ENCODE measurements at places on chromosomes 4 and X. TPM values are rescaled to one million over a fixed set of nuclear protein-coding genes. Genes with fewer than 3 reads are reported as not detected.

- H3K27ac ChIP-seq = no peak overlapping the region
- H3K4me1 ChIP-seq = no peaks in the 10 kb centered on the region
- no peaks in the 10 kb centered on the region for H3K27me3 ChIP-seq
- no peak for DNase-seq
- H3K36me3 ChIP-seq = no peaks in the 10 kb centered on the region
- no peak overlapping the region for H3K4me3 ChIP-seq
Measured at GRCh38 chrX:17923546-17923945, 62.4 kb upstream of the RAI2 start.

DNA sequence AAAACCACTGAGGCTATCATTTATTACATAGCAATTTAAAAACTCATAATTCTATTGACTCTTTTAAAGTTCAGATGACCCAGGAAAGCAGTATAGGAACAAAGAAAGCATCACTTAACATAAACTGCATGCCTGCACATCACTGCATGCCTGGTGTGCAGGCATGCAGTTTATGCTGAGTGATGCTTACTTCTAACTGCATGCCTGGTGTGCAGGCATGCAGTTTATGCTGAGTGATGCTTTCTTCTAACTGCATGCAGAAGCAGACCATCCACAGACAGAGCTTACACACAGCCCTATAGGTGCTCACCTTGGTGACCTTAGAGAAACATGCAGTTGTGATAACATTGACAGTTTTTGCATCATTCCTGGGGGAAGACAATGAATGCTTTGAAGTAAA is 17.0 kb downstream of the SDAD1 start:
- peaks cover 40% of the 10 kb centered on the region for H3K36me3 ChIP-seq
- no peak overlapping the region for H3K4me3 ChIP-seq
- H3K4me1 ChIP-seq = no peaks in the 10 kb centered on the region
- no peaks in the 10 kb centered on the region for H3K27me3 ChIP-seq

The TLR7 gene
- total RNA-seq = not detected

- H3K36me3 ChIP-seq = no peaks in the 10 kb centered on the region
- DNase-seq = no peak
- H3K4me3 ChIP-seq = no peak overlapping the region
- peaks cover 29% of the 10 kb centered on the region for H3K27me3 ChIP-seq
- no peak overlapping the region for H3K27ac ChIP-seq
Measured at GRCh38 chr4:27081675-27082586, 221.3 kb downstream of the STIM2 start.

The MAGEA10 gene
- not detected for total RNA-seq

The SPIN2A gene
- 0.26 TPM for total RNA-seq

The EIF2S3 gene
- 503 TPM for total RNA-seq

DNA sequence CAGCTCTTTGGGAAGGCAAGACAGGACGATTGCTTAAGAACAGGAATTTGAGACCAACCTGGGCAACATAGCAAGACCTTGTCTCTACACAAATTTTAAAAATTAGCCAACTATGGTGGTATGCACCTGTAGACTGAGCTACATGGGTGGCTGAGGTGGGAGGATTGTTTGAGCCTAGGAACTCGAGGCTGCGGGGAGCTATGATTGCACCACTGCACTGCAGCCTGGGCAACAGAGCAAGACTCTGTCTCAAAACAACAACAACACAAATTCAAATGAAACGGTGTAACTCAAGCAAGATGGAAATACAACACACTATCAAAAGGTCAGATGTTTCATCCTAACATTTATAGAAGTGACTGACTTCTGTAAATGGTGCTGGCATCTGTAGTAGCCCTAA is 37.1 kb downstream of the XG start:
- no peak overlapping the region for H3K4me3 ChIP-seq
- H3K27ac ChIP-seq = no peak overlapping the region
- H3K27me3 ChIP-seq = no peaks in the 10 kb centered on the region
- H3K4me1 ChIP-seq = peaks cover 5% of the 10 kb centered on the region
- H3K36me3 ChIP-seq = no peaks in the 10 kb centered on the region

GRCh38 chr4:71237641-71238040 is 101.2 kb upstream of the SLC4A4 start:
- no peak overlapping the region for H3K27ac ChIP-seq
- no peak overlapping the region for H3K4me3 ChIP-seq
- no peaks in the 10 kb centered on the region for H3K27me3 ChIP-seq
- no peak for DNase-seq

The KDR gene
- 2.4 TPM for total RNA-seq

- DNase-seq = no peak
- H3K4me3 ChIP-seq = no peak within 1 kb of the TSS
- H3K27me3 ChIP-seq = no peaks in the 10 kb centered on the region
- H3K36me3 ChIP-seq = no peaks in the 10 kb centered on the region
- no peaks in the 10 kb centered on the region for H3K4me1 ChIP-seq
Measured at GRCh38 chr4:73435984-73436383, at the start of gene AFP. TSS of gene AFP (plus strand) at chr4:73436221. CDS start at chr4:73436263, 42 bp downstream.

GRCh38 chrX:16185725-16186136 is 18.4 kb downstream of the MAGEB17 start:
- no peak overlapping the region for H3K27ac ChIP-seq
- no peaks in the 10 kb centered on the region for H3K27me3 ChIP-seq
- no peaks in the 10 kb centered on the region for H3K36me3 ChIP-seq
- peaks cover 14% of the 10 kb centered on the region for H3K4me1 ChIP-seq
- no peak for DNase-seq

- H3K36me3 ChIP-seq = no peaks in the 10 kb centered on the region
- no peaks in the 10 kb centered on the region for H3K4me1 ChIP-seq
- no peak overlapping the region for H3K27ac ChIP-seq
- H3K4me3 ChIP-seq = no peak overlapping the region
Measured at GRCh38 chr4:63817196-63817865, 591.9 kb downstream of the TECRL start.

- no peak overlapping the region for H3K27ac ChIP-seq
- H3K27me3 ChIP-seq = no peaks in the 10 kb centered on the region
- no peak for DNase-seq
- H3K4me1 ChIP-seq = no peaks in the 10 kb centered on the region
- H3K4me3 ChIP-seq = no peak overlapping the region
Measured at GRCh38 chrX:150919401-150919800, 20.9 kb upstream of the CD99L2 start.

DNA sequence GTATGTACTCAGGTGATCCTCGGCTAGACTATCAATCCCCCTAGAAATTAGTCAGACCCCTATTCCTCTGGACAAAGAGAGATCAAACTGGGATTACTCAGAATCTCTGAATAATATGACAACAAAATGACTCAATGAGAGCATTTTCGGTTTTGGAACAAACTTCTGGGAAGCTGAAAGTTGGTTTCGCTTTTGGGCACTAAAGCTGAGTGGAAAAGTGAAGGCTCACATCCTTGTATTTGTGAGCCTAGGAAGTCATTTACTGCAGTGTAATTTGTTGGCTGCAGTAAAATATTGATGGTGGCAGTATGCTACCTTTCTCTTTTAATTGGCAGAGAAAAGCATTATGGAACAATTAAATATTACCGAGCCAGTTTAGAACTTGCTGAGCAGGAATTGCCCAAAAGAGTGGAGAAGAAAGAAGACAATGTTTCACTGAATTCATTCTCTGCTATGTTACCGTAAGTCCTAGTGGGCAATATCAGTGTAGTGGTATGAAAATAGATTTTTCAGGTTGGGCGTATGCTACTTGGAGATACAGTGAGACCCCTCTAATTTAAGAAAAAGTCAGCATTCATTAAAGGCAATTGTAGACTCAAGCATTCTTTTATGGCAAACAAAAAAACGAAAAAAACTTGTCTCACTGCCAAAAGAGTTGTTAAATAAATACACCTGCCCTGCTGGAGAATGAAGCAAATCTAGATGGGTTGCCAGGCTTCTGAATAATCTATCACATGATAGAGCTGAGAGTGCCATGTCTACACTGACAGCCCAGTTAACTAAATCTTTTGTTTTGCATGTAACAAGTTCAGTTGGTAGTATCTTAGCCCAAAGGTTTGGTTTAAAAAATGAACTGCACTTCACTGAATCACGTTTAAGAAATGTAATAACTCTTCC is 69.6 kb downstream of the AGTR2 start:
- DNase-seq = no peak
- no peaks in the 10 kb centered on the region for H3K36me3 ChIP-seq
- no peaks in the 10 kb centered on the region for H3K27me3 ChIP-seq
- H3K4me1 ChIP-seq = no peaks in the 10 kb centered on the region

DNA sequence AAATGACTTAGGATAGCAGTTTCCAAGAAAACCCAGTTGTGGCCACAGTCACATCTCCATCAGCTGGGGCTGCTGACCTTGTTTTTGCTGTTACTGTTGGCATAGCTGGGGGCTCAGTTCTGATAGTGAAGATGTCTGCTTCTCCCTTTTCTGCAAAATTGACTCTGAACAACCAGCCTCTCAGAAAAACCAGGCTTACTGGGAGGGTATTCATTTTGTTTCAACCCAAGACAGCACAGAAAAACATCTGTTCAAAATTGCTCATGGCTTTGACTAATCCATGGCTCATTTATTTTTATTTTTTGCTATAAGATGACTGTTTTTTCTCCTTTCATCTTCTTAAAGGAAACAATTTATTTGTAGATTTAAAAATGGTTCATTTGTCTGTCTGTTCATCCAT is 53.1 kb downstream of the RASL11B start:
- H3K27me3 ChIP-seq = no peaks in the 10 kb centered on the region
- no peak for DNase-seq
- H3K36me3 ChIP-seq = no peaks in the 10 kb centered on the region
- H3K4me1 ChIP-seq = peaks cover 5% of the 10 kb centered on the region
- H3K27ac ChIP-seq = no peak overlapping the region

The F8 gene
- 9.8 TPM for total RNA-seq

GRCh38 chr4:182093935-182094334 is 149.3 kb upstream of the TENM3 start:
- no peaks in the 10 kb centered on the region for H3K27me3 ChIP-seq
- H3K4me3 ChIP-seq = no peak overlapping the region
- H3K36me3 ChIP-seq = no peaks in the 10 kb centered on the region
- no peaks in the 10 kb centered on the region for H3K4me1 ChIP-seq
- H3K27ac ChIP-seq = no peak overlapping the region

DNA sequence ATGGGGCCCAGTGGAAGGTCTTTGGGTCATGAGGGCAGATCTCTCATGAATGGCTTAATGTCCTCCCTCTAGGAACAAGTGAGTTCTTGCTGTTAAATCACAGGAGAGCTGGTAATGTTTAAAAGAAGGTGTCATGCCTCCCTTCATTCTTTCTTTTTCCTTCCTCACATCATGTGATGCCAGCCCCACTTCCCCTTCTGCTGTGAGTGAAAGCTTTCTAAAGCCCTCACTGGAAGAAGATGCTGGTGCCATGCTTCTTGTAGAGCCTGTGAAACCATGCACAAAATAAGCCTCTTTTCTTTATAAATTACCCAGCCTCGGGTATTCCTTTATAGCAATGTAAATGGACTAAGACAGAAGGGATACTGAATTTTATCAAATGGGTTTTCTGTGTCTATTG is 66.1 kb upstream of the ZNF827 start:
- no peaks in the 10 kb centered on the region for H3K4me1 ChIP-seq
- H3K4me3 ChIP-seq = no peak overlapping the region
- no peaks in the 10 kb centered on the region for H3K36me3 ChIP-seq
- no peaks in the 10 kb centered on the region for H3K27me3 ChIP-seq

DNA sequence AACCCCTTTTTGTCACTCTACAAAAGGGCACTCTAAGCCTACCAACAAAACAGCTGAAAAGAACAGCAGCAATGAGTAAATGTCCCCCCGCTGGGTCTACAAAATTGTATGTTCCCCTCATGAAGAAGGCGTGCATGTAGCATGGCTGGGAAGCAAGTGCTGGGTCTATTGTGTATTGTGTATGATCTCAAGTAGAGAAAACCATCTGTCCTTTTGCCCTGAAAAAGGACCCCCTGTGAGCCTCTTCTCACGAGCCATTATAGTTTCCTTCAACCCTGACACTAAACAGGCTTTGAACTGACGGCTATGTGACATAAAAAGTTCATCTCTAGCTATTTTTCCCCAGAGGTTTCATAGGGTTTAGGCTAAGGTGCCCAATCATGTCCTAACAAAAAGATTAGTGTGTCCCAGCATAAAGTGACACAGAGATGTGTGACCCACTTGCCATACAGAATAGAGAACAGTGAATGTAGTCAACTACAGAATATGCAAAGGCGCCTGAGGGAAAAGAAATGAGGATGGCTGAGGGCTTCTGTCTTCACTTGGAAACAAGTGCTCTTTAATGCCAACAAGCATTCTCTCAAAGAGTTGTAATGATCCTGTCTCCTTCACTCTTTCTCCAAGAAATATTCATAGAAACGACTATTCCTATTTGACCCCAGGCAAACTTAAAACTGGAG is 27.3 kb downstream of the COL25A1 start:
- H3K27ac ChIP-seq = no peak overlapping the region
- H3K4me3 ChIP-seq = no peak overlapping the region
- no peaks in the 10 kb centered on the region for H3K36me3 ChIP-seq
- no peaks in the 10 kb centered on the region for H3K27me3 ChIP-seq

GRCh38 chrX:23575281-23575680 is 92.0 kb upstream of the PRDX4 start:
- H3K4me3 ChIP-seq = no peak overlapping the region
- no peaks in the 10 kb centered on the region for H3K4me1 ChIP-seq
- no peaks in the 10 kb centered on the region for H3K27me3 ChIP-seq

DNA sequence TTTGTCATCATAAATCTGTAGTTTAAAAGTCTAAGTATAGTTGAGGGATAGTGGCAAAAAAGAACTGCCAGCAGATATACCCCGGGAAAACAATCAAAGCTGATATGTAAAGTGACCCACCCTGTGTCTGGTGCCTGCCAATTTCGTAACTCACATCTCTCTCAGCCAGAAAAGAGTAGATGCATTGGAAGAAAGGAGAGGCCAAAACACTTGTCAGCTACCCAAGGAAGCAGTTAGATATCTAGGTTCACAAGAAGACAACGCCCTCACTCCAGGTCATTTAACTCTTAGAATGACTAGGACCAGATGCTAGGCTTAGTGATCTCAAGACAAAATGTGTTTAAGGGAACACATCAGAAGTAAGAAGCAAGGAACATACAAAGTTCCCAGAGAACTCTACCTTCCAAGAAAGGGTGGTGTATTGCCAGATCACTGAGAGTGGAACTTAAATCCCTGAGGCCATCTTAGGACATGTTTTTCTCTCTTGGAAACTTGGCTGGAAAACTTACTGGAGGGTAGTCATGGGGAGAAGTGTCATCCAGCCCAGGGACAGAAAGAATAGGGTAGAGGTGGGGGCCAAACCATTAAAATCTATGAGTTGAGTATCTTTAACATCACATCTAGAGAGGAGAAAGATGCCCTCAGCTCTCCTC is 125.9 kb downstream of the SHISA3 start:
- H3K4me3 ChIP-seq = no peak overlapping the region
- no peak overlapping the region for H3K27ac ChIP-seq
- DNase-seq = no peak
- no peaks in the 10 kb centered on the region for H3K36me3 ChIP-seq

All from neural progenitor cell (in vitro differentiated cells).